ENCODE measurements at places on chromosomes 2 and 18.

DNA sequence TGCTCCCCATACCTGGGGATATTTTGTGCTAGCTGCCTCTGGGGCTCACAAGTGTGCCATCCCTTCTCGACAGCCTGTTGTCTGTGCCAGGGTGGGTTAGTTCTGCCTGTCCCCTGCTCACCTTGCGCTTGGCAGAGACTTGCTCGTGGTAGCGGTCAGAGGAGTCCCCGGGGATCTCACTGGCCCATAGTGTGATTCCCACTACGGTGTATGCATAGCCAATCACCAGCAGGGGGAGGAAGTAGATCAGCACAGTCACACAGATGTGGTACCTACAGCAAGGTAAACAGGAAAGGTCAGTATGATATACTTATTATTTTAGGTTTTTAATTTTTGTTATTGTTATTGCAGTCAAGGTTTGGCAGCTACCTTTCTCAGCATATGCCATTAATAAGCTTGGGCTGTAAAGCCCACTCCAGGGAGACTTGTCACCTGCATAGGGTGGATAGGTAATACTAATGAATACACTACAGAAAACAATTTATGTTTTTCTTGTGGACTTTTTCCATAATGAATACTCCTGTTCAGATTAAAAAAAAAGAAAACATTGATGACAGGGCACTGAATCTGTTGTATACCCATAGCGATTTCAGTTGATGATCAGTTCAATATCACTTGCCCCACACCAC, 95.2 kb downstream of the POLE4 start:
- DNase-seq, result no peak

GRCh38 chr2:158624071-158624667, 167.4 kb downstream of the PKP4 start:
- no peak for DNase-seq

- DNase-seq, result no peak
Measured at GRCh38 chr18:63339920-63340484, 20.4 kb upstream of the BCL2 start.

- DNase-seq, result no peak
Measured at GRCh38 chr2:101900375-101900774, 91.4 kb upstream of the IL1R2 start.

- no peak for DNase-seq
Measured at GRCh38 chr2:210461401-210461800, 15.2 kb downstream of the LANCL1 start.

GRCh38 chr18:21900605-21901352, 160.2 kb downstream of the MIB1 start:
- DNase-seq, result no peak

DNA sequence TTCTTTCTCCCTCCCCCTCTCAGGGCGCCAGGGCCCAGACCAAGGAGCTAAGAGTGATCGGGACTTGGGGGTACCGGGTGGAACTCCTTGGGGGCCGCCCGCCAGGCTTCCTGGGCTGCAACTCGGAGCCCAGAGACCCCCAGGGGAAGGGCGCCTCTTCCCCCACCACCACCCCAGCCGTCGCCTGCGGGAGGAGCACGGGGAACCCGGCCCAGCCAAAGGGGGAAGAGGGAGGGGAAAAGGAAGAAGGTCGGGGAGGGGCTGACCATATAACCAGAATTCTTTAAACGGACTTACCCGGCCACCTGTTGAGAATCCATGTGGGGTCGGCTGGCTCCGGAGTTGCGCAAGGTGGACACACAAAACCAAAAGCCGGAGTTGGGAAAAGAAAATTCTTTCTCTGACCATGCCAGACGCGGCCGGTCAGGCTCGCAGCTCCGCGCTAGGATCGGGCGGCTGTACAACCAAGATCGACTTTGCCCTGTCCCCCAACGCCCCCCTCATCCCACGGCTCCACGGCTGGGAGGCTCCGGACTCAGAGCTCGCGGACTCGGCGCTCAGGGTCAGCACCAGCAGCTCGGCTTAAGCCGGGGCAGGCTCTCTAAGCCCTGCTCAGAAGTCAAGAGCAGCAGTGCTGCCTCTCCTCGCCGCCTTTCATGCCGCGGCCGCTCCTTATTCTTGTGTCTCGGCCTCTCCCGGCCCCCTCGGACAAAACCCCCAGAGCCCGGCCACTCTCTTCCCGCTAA, 6.3 kb upstream of the SIX3 start:
- DNase-seq, result no peak

DNA sequence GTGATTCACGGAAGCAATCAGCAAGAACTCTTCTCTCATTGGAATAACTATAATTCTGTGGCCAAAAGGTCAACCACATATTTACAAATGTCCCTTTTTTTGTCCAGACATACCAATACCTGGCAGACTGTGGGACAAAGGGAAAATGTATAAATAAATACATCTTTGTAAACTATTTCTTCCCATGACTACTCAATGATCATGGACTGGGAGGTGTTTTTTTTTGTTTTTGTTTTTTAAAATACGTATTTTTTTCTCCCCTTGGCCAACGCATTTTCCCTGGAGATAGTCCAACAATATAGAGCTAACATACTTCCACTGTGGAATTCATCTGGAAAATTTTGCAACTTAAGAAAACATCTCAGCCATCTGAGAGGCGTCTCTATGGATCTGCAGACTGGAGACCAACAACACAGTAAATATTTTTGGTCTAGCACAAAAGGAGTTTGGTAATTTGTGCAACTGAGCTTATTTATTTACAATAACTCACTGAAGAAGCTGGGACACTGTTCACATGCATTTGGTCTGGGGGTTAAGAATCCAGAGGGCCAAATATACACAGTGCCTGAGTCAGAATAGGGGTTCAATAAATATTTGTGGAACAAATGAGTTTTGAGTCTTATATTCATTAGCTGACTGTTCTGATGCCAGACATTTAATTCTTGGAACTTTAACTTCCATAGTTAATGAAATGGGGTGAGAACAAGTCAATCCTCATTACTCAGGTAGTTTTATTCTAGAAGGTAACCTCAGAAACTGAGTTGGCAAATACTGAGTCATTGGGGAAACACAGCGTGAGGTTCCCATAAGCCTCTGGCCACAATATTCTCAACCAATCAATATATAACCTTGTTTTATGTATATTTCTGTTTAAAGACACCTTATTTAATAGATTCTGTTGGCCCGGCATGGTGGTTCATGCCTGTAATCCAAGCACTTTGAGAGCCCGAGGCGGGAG, 36.2 kb downstream of the CCBE1 start:
- DNase-seq, result no peak

DNA sequence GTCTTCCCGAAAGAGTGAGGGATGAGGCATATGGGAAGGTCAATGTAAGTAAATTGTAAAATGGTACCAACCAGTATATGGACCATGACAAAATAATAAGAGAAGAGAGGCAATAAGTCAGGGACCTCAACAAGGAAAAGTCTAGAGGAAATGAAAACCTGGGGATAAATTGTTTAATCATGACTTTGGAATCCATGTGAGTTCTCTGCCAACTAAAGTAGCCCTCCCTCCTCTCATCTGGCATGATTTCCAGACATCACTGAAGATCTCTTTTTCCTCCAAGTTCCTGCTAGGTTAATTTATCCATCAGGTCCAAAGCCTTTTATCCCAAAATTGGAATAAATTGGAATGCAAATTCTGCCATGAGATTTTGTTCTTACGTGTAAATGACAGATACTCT, 417.9 kb downstream of the NRXN1 start:
- DNase-seq, result no peak

GRCh38 chr18:8813611-8814010, 108.3 kb downstream of the MTCL1 start:
- DNase-seq, result no peak

- no peak for DNase-seq
Measured at GRCh38 chr2:218867900-218868299, 8.3 kb downstream of the WNT6 start.

DNA sequence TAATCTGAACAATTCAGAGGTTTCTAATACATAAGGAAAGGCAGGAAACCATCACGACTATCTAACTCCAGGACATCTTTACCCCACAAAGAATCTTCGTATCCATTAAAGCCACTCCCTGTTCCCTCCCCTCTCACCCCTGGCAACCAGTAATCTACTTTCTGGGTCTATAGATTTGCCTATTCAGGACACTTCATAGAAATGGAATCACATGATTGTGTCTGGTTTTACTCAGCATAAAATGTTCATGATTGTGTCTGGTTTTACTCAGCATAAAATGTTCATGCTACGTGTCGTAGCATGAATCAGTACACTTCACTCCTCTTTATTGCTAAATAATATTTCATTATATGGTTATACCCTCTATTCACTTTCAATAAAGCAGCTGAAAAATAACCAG, 11.6 kb downstream of the FECH start:
- no peak for DNase-seq

DNA sequence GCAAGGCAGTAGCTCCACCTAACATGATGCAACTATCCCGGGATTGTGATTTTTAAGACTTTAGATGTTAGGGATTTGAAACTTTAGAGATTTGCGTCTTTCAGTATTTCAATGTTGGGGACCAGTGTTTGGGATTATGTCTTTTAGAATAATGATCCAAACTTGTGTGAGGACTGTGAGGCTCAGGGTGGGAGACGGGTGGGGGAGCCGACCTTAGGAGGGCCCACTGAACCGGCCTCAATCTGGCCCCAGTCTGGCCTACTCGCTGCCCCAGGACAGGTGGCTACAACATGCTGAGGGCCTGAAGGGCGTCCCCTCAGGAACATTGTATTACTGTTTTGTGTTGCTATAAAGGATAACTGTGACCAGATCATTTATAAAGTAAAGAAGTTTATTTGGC, 10.7 kb downstream of the AMER3 start:
- DNase-seq, result no peak

GRCh38 chr2:36620321-36620720, 22.4 kb upstream of the FEZ2 start:
- DNase-seq, result no peak

- no peak for DNase-seq
Measured at GRCh38 chr18:55403421-55403949, 184.5 kb downstream of the TCF4 start.

GRCh38 chr2:144459937-144460336, 60.0 kb downstream of the ZEB2 start:
- no peak for DNase-seq

DNA sequence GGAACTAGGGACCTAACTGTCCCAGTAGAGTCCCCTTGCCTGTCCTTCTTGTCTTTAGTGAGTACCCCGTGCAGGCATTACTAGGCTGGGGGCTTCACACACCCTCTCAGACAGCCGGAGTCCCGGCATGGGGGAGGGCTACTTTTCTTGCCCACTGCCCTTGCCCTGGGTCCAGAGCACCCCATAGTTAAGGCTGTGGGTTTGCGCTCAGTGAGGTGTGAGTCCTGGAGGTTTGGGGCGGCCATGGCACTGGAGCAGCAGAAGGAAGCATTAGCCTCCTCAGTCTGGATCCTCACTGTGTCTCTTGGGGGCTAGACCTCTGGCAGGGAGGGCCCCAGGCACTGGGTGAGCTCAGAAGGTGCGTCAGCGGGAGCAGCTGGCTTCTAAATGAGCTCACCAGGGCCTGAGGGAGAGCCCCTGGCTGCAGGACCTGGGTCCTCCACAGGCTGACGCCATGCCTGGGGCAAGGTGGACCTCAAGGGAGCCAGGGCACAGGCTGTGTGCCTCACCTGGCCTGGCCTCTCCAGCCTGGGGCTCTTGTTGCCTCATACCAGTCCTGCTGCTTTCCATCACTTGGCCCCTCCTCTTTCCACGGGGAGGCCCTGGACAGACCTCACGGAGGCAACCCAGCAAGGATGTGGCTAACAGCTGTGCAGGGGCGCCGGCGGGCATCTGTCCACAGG, 27.4 kb downstream of the HS6ST1 start:
- DNase-seq, result no peak

- DNase-seq, result no peak
Measured at GRCh38 chr2:226578373-226578772, 221.2 kb downstream of the IRS1 start.

DNA sequence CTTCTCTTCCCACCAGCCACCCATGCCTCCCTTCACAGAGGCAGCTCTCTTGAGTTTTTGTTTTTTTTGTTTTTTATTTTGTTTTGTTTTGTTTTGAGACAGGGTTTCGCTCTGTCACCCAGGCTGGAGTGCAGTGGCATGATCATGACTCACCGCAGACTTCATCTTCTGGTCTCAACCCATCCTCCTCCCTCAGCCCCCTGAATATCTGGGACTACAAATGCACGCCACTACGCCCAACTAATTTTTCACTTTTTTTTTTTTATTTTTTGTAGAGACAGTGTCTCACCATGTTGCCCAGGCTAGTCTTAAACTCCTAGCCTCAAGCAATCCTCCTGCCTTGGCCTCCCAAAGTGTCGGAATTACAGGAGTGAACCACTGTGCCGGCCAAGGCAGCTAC, 161.4 kb downstream of the TRABD2A start:
- DNase-seq, result no peak

DNA sequence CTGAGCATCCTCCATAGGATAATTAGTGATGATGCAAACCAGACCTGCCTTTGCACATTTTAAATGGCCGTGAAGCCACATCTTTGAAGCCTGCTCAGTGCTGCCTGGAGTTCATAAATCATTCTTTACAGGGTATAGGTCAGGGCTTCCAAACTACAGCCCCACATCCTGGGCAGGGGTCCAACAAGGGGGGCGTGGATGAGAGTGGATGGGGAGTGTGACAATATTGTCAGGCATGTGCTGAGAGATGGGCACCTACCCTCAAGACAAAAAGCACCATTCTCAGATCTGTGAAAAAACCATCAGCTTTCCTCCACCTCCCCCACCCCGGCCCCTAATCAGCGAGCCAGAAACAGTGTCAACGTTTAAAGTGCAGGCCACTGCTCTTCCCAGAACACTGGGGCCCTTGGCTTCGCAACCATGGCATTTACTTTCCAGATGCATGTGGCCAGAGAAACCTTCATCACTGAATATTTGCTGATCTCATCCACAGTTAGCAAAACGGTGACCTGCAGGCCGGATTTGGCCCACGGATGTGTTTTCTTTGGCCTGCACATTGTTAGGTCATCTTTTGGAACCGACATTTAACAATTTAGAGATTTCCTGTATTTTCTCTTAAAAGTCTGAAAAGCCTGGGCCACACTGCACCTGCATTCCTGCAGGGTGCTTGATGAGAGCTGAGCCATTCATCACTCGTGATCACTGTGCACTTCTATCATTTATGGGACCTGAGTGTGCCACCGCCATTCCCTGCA, 130.7 kb downstream of the ANKRD44 start:
- no peak for DNase-seq

- DNase-seq, result no peak
Measured at GRCh38 chr2:160271171-160272086, 71.4 kb upstream of the ITGB6 start.

DNA sequence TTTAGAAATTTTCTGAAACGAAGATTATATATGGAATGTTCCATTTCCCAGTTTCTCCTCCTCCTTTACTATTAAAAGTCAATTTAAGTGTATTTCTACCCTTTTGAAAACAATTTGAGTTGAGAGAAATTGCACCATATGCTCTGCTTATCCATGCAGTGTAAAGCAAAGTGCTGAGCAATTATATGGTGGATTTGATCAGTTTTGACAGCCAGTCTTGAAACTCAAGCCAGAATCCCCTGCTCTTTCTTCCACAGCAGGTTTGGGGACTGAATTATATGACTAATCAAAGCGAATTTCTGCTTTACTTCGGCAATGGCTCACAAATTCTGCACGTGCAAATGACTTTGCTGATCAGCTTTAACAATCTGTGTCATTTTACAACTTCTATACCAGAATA, 1183.6 kb downstream of the LRP1B start:
- no peak for DNase-seq
